CD8-positive, alpha-beta memory T cell (primary cell): ENCODE measurements at places on chromosomes 5 and 9.

- no peak for DNase-seq
Measured at GRCh38 chr5:32314658-32315057, 1.9 kb upstream of the MTMR12 start.

DNA sequence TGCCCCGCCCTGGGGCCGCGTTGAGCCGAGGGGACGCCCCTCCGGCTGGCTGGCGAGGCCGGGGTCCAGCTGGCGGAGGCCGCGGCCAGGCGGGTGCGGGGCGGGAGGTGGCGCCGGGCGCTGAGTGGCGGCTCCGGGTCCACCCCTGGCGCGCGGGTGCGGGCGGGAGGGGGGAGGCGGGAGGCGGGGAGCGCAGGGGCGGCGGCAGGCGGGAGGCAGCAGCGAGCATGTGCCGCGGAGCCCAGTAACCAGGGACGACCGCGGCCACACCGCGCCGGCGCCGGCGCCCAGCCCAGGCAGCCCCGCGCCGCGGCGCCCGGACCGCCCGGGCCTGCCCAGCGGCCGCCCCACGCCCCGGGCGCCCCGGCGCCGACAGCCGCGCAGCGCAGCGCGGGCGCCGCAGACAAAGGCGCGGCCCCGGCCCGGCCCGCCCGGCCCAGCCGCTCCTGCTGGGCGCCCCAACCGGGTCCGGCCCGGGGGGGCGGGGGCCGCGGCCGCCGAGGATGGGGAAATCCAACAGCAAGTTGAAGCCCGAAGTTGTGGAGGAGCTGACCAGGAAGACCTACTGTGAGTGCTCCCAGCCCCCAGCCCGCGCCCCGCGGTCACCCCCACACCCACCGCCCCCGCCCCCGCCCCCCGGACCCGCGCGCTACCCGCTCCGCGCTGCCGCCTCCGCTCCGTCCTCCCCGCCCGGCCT is at the start of gene NCS1:
Gene NCS1 (plus strand): TSS at position 244 of the 697 bp plus-strand sequence. CDS start 260 bp downstream, at position 504.
- no peak for DNase-seq

- no peak for DNase-seq
Measured at GRCh38 chr5:1445689-1446601, 705 bp upstream of the SLC6A3 start.

GRCh38 chr5:15844253-15844652 is 335.3 kb downstream of the MARCHF11 start:
- no peak for DNase-seq

DNA sequence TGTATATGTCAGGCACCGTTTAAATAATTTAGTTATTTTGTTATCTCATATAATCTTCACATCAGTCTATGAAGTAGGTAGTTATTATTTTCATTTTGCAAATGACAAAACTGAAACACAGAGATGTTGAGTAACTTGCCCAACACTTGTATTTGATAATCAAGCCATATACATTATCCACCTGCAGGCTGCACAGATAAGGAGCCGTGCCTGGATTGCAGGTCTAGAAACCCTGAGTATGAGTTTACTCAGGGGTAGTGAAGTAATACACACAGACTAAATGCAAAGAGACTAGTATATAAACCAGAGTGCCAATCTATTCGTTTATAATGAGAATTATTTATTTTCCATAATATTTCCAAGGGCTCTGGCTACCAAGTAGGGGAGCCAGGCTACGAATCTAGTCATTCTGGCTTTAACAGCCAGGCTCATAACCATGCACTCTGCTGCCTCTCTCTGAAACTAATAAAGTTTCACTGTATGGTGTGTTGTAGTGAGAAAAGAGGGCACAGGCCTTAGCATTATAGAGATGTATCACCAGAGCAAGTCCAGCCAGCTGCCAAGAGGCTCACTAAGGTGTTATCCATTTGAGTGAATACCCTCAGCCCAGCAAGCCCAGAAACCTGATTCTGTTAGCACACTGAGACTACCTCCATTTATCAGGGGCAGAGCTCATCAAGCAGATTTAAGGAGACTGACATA is 4.5 kb downstream of the HEMGN start:
- no peak for DNase-seq

DNA sequence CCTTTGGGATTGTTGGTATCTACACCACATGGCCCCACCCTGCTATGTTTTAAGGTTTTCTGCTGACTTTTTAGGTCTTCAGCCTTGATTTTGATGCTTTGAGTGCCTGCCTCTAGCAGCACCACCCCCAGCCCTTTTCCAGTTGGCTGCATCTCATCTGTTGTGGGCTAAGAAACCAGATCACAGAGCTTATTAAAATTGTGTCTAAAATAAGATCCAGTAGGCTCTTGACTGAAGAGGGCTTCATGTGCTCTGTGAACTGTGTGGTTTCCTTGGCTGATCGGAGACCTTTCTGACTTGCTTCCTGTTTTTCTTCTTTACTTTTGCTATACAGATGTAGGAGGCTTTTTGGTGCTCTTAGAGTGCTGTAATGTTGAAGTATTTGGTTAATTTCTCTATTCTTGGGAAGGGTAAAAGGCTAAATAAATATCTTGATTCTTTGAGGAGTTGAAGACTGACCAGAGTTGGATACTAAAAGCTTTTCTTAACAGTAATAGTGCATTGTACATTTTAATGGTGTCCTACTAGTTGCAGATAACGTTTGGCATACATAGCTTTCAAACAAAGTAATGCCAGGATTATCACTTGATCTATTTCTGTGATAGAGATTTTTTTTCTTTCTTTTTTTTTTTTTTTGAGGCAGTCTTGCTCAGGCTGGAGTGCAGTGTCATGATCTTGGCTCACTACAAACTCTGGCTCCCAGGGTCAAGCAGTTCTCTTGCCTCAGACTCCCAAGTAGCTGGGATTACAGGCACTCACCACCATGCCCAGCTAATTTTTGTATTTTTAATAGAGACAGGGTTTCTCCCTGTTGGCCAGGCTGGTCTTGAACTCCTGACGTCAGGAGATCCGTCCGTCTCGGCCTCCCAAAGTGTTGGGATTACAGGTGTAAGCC is 4.5 kb downstream of the UBE2D2 start:
- DNase-seq = peak; percentile 72

GRCh38 chr9:426976-427375 is 212.3 kb downstream of the DOCK8 start:
- DNase-seq = no peak

DNA sequence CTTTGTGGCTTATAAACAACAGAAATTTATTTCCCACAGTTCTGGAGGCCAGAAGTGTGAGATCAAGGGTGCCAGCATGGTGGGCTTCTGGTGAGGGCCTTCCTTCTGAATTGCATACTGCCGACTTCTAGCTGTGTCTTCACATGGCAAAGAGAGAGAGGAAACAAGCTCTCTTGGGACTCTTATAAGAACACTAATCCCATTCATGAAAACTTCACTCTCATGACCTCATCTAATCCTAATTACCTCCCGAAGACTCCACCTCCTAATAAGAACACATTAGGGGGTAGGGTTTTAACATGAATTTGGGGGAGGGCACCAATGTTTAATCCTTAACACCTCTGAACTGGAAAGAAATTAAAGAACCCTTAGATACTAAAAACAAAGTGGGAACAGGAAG is 75.9 kb upstream of the MINAR2 start:
- no peak for DNase-seq

DNA sequence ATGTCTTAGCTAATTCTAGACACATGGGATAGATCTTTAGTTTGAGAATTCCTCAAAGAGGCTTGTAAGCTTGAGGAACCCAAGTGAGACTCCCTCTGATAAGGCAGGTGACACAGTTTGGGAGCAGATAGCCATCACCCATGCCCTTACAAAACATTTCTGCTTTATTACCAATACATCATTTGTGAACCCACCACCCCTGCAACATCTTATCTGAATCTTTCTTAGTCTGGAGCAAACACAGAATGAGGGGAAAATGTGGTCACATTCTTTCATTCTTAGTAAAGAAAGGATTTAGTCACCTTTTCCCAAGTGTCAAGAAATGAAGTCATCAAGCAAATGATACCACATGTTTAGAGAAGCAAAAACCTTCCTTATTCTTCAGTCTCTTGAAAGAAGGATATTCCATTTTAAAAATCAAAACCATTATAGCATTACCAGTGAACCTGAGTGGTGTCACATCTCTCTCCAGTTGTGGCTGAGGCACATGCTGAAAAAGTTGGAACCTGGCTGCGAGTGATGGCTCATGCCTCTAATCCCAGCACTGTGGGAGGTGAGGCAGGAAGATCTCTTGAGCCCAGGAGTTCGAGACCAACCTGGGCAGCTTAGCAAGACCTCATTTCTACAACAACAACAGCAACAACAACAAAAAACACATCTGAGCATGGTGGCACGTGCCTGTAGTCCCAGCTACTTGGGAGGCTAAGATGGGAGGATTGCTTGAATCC is 65.9 kb downstream of the PRKACG start:
- DNase-seq = no peak
